ENCODE measurements at places on chromosomes 16 and 17.

DNA sequence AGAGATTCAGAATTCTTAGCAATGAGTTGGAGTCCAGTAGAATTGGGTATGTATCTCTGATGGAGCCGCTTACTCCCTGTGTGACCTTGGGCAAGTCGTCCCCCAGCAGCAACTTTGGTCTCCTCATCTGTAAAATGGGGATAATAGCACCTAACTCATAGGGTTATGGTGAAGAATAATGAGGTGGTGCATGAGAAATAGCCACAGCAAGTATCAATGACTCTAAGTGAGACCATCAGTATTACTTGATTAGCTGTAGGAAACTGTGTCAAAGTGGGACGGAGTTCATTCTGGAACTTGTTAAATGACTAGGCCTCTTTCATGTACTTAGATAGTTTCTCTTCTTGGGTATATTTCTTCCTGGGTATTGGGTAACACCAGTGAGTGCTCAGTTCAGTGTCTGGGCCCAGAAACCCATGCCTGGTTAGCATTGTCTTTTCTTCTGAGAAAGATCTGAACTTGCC is 6.4 kb downstream of the PRKCB start:
- DNase-seq, result no peak

DNA sequence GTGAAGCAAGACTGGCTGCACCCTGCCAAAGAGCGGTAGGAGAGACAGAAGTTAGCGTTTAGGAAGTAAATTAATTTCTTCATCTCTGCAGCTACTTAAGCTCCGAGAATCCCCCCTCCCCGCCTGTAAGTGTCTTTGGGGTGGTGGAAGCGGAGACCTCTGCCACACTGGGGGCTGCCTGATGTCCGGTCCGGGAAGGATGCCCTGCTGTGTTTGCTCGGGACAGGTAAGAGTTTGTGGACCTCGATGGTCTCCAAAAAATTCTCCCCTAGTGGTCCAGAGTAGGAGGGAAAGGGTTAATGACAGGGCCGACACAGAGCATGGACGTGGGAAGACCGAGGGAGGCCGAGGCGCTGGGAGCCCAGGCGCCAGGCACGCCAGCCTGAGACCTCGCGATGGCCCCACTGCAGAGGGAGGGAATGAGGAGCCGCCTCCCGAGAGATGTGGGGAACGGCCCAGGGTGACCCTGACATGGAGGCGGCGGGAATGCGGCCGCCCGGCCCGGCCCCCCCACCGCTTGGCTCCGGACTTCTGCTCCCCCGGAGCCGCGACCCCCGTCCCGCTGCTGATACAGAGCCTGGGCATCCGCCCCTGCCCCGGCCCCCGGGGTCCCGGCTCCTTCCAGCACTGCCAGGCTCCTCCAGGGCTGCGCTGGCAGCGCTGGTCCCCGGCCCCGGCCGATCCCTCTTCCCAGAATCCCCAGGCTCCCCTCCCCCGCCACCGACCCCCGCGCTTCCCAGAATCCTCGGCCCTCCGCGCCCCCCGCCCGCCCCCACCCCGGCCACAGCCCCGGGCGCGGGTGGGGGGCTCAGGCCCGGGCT is 680 bp downstream of the ZNF629 start:
- no peak for DNase-seq

DNA sequence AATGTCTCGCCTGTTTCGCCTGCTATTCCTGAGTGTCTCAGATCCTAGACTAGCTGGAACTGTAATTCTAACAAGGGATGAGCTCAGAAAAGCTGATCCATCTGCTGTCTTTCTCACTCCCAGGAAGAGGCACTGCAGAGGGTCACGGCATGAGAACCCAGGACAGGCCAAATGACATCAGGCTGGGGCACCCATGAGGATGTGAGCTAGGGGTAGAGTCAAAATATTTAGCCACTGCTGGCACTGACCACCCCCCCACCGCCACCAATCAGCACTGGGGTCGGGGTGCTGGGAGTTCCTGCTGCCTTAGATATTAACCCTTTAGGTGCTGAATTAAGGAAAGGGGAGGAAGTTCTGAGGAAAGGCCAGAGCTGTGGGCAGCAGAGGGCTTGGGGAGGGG is 112.4 kb downstream of the IRX3 start:
- no peak for DNase-seq

GRCh38 chr17:57925361-57925990 is 29.7 kb downstream of the CUEDC1 start:
- no peak for DNase-seq

GRCh38 chr17:67639555-67639954 is 78.2 kb upstream of the NOL11 start:
- DNase-seq, result no peak

DNA sequence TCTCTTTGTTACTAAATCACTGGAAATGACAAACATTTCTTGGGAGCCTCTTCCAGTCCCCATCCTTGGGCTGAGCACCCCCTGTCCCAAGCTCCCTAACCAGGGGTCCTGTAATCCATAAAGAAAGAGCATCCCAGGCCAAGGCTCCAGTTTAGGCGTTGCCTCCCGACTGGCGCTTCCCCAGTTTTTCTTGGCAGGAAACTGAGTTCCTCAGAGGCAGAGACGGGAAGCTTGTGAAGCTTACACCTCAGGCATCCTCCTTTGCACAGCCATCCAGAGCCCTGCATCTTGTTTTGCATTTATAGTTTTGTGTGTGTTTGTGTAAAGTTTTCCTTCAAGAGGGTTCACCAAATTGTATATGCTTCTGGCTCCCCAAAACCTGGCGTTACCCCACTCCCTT is 7.1 kb downstream of the COPZ2 start:
- DNase-seq, result no peak

DNA sequence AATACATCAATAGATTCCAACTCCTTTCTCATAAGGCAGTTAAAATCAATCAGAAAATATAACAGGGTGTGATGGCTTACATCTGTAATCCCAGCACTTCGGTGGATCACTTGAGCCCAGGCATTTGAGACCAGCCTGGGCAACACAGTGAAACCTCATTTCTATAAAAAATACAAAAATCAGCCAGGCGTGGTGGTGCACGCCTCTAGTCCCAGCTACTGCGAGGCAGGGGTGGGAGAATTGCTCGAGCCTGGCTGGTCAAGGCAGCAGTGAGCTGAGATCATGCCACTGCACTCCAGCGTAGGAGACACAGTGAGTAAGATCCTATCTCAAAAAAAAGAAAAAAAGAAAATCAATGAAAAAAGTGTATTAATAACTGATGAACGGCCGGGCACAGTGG is 258.6 kb downstream of the NTN1 start:
- DNase-seq, result no peak

DNA sequence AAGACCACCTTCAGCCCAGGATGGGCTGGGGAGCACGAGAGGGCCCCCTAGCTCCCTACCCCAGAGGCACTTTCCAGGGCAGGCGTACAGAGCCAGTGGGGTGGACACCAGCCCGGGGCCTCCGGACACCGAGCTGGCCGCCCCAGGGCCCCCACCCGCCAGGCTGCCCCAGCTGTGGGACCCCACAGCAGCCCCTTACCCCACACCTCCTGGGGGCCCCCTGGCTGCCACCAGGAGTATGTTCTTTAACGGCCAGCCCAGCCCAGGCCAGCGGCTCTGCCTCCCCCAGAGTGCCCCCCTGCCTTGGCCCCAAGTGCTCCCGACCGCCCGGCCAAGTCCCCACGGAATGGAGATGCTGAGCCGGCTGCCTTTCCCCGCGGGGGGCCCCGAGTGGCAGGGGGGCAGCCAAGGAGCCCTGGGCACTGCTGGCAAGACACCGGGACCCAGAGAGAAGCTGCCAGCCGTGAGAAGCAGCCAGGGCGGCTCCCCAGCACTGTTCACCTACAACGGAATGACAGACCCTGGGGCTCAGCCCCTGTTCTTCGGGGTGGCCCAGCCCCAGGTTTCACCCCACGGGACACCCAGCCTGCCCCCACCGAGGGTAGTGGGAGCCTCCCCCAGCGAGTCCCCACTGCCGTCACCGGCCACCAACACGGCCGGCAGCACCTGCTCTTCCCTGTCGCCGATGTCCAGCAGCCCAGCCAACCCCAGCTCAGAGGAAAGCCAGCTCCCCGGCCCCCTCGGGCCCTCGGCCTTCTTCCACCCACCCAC is 24.3 kb upstream of the ZFPM1 start:
- no peak for DNase-seq

- no peak for DNase-seq
These were observed 628 bp upstream of the BLMH start for GRCh38 chr17:30292286-30292858.

GRCh38 chr16:81754858-81755257 is 24.2 kb upstream of the PLCG2 start:
- DNase-seq, result no peak

DNA sequence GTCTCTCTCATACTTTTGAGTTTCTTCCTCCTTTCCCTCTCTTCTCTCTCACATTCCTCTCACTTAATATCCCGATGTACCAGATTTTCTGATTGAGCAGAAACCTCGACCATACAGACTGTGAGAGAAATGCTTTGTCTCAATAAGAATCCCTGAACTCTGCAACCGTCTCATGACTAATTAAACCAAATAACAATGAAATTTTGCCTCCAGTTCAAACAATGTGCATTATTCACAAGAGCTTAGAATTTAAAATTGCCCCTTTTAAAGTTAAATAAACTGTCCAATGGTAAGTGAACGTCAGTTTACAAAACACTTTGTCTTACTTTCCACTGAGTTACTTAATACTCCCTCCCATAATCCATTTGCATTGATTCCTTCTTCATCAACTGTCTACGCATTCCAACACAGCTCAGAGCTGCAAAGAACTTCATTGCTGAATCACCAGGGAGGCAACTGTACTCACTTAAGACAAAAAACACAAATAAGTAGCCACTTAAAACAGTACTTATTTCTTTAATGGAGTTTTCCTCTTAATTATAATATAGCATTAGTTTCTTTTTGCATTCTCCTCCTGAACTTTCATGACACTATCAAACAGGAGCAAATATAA is 4.9 kb downstream of the CDH11 start:
- DNase-seq, result no peak

GRCh38 chr17:18218756-18219415 is 6.5 kb upstream of the LLGL1 start:
- no peak for DNase-seq

DNA sequence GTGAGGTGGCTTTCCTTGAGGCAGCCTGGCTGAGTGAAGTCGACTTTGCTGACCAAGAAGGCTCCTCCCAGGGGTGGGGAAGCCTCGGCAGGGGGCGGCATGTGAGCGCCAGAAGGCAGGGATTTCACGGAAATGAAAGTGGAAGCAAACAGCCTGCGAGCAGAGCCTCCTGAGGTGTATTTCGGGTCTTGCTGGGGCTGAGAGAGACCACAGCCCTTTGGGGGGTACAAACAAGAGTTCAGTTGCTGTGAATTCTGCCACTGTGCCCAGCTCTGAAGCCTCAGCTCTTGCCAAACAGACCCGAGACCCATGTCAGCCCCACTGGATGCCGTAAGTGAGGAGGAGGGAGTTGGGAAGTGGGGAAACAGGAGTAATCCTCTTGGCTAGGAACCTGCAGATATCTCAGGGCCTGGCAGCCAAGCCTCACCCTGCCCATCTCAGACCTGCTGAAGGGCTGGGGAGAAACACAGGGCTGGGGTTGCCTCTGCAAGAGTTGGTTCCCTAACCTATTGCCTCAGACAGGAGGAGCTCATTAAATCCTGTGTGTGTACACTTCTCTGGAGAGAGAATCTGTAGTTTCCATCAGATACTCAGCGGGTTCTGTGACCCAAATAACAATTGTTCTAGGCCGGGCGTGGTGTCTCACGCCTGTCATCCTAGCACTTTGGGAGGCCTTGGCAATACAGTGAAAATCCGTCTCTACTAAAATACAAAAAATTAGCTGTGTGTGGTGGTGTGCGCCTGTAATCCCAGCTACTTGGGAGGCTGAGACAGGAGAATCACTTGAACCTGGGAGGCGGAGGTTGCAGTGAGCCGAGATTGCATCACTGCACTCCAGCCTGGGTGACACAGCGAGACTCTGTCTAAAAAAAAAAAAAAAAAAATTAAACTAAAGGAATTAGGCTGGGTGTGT is at the start of gene IFI35:
IFI35 (plus strand) TSS at position 146 of the 913 bp plus-strand sequence; CDS start at position 310, 164 bp downstream.
- no peak for DNase-seq
